CD14-positive monocyte (primary cell): ENCODE measurements at places on chromosomes 3 and 15.

GRCh38 chr3:174533286-174533685, 325.8 kb upstream of the NAALADL2 start:
- DNase-seq: no peak

DNA sequence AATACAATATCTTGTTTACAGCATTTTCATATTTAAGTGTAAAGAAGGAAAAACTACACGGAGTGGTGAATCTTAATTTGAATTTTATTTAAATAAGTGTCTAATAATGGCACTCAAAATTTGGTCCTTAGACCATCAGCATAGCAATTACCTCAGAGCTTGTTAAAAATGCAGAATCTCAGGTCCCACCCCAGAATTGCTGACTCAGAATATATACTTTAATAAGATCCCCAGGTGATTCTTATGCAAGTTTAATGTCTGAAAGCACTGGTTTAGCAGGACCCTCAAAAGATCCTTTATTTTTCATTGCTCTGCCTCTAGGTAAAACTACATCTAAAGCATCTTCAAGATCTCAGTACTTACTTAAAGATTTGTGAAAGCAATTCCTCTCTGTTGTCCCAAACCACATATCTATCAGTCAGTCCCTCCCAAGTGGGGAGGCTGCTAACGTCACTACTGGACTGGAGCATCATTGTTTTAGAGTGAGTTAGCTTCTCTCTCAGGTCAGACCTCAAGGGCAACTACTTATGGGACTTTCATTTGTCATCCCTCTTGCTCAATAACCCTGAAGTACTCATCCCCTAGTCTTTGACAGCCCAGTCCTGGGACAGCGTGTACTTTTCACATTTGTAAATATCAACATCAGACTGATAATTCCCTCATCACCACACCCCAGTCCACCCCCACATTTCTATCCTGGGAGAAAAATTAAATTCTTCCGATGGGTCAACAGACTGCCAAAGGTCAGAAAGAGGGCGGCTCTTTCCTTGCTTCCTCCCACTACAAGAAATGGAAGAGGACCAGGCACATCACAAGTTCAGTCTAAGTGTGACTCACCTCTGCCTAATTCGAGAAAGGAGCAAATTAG, 76.7 kb downstream of the CBLB start:
- DNase-seq: no peak

GRCh38 chr3:171113716-171114115, 87.2 kb upstream of the SLC2A2 start:
- no peak for DNase-seq

GRCh38 chr15:59190291-59190690, 16.4 kb upstream of the LDHAL6B start:
- no peak for DNase-seq

GRCh38 chr15:91620229-91620628, 233.3 kb upstream of the SLCO3A1 start:
- no peak for DNase-seq

GRCh38 chr3:114216186-114216970, 21.0 kb downstream of the ZNF80 start:
- DNase-seq: no peak

DNA sequence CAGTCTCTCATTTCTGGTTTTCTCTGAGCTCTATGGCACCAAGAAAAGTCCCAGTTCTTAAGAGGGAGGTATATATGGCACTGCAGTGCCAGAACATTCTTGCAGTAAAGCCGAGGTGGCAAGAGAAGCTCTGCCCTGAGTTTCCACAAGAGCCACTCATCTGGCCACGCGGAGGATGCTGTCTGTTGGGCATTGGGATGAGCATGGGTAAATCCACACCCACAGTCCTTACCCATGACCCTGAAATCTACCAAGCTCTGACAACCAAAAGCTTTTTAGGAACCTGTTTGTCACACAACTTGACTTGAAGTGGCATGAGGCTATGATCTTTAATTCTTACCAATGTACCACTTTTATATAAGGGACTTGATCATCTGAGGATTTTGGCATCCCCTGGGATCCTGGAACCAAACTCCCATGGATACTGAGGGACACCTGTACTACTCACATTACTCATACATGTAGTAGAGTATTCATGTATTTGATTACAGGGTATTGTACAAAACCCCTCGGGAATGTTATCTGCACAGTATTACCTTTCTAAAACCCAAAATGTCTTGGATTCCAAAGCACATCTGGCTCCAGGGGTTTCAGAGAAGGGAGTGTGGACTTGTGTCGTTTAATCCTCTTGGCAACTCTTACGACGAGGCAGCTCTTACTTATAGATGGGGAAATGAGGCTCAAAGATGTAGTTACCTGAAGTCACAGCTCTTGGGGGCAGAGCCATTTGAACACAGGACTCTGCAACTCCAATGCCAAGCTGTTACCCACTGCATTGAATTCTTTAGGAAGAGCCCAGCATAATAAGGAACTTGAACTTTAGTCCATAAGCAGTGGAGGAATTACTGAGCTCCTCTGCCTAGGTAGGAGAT, 8.8 kb downstream of the RPL32 start:
- DNase-seq: no peak

DNA sequence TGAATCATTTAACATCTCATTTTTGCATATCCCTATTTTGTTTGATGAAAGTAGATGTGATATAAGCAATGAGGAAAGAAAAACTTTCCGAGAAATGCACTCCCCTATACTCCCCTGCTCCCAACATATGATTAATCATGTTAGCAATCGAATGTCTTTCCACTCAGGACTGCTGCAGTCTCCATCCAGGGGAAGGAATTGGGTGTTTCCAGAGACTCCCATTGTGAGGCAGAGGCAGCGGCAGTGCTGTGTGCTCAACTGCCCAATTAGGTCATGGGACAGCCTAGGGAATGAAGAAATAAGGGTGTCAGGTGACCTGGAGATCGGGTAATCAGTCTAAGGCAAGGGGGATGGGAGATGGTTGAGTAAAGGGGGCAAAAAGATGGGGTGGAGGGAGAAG, 268.6 kb upstream of the MEIS2 start:
- DNase-seq: no peak

- DNase-seq: no peak
Observed at GRCh38 chr3:114122027-114122709, 56.7 kb downstream of the DRD3 start.

- DNase-seq: no peak
Observed at GRCh38 chr3:186509423-186509822, 34.8 kb downstream of the CRYGS start.

DNA sequence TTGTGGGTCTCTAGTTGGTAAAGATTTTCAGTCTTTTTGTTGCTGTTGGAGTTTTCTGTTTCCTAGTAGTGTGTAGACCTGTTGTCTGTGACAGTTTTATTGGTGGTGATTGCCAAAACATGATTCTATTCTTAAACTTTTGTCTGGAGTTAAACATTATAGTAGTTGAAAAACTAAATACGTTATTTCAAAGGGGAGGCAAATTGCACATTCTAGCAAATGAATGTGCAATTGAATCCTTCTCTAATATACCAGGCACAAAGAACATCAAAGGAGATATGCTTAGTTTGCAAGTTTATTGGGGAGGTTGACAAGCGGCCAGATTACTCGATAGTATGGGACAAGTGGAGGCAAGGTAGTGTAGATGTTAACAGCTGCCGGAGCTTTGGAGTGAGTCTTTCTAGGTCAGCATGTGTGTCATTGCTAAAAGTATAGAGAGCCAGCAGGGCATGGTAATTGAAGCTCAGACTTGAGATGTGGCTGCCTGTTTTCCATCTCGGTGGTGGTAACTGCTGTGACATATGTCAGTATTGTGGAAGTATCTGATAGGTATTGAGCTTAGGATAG, 20.6 kb downstream of the CHD2 start:
- no peak for DNase-seq

- DNase-seq: no peak
Observed at GRCh38 chr15:62798536-62798935, 244.0 kb upstream of the TPM1 start.

- DNase-seq: no peak
Observed at GRCh38 chr3:72973031-72973723, 23.4 kb upstream of the PPP4R2 start.

DNA sequence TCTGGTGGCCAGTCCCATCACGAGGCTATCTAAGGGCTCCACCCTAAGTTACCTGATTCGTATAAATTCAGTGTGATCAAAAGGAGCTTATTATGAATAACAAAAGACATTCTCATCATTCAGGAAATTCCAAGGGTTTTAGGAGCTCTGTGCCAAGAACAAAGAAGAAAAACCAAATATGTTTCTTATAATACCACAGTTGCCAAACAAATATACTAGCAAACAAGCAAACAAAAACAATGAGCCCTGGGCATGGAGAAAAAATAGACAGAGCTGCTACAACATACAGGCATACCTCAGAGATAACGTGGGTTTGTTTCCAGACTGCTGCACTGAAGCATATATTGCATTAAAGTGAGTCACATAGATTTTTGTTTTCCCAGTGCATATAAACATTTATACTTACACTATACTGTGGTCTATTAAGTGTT, 20.2 kb upstream of the CFAP161 start:
- DNase-seq: no peak

GRCh38 chr3:82474711-82475110, 713.3 kb upstream of the GBE1 start:
- DNase-seq: no peak

GRCh38 chr3:39153977-39154279, 537 bp upstream of the CSRNP1 start:
- DNase-seq: no peak

DNA sequence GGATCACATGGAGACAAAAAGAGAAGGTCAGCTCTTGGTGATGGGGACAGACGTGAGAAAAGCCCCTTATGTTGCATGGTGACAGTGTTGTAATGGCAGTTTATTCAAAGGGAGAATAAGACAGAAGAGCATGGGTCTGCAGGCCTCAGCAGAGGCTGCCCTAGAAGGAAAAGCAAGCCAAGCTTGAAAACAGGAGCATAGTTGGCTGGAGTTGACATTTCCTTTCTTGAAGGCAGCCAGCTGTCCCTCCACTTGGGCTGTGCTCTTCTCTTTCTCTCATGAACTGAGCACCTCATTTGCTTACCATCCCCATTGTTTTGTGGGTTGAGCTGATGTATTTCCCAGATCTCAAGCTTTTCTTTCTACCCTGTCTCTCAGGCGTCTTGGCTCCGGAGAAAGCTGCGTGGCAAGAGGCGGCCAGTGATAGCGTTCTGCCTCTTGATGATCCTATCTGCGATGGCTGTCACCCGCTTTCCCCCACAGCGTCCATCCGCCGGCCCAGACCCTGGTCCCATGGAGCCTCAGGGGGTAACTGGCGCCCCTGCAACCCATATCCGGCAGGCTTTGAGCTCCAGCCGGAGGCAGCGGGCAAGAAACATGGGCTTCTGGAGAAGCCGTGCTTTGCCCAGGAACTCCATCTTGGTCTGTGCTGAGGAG, 52.9 kb downstream of the GASK1A start:
- DNase-seq: no peak

DNA sequence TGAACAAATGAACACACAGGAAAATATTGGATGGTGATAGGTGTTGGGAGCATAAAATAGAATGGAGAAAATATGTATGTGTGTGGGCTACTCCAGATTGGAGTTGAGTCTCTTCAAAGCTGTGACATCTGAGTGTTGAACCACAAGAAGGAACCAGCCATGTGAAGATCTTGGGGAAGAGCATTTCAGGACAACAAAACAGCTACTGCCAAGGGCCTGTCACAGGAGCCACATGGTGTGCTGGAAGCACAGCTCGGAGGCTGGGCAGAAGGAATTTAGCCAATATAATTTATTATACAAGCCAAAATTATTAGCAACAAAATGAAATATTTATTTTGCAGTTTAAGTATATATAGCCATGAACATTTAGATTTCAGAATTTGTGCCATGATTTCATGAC, 108.3 kb upstream of the FGF7 start:
- no peak for DNase-seq

GRCh38 chr3:97658668-97659285, 105.8 kb upstream of the ARL6 start:
- no peak for DNase-seq

DNA sequence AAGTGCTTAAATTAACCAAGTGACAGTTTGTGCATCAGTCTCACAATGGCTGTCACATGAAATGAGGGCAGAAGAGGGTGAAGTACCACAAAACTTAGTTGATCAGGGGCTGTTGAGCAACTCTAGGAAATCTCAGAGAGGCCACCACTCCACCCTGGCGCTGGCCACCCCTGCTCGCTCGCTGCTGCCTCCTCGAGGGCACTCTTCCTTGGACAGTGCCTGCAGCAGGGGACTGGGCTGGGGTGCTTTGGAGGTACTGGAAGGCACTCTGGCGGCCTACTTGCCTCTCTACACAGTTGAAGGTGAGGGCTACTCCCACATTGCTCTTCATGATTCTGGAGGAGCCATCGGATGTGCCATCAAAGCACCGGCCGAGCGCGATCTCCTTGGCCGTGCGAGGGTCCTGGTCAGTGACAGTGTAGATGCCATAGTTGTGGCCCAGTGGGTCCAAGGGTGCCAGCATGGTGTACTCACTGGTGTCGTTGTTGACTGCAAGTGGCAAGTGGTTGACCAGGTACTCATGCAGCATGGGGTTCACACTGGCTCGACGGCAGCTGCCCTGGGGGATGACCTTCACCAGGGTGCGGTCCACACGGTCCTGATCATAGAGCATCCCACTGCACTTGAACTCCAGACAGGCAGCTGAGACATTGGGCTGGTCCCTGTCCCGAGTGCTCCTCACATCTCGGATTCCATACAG, 11.6 kb upstream of the CLPX start:
- no peak for DNase-seq

DNA sequence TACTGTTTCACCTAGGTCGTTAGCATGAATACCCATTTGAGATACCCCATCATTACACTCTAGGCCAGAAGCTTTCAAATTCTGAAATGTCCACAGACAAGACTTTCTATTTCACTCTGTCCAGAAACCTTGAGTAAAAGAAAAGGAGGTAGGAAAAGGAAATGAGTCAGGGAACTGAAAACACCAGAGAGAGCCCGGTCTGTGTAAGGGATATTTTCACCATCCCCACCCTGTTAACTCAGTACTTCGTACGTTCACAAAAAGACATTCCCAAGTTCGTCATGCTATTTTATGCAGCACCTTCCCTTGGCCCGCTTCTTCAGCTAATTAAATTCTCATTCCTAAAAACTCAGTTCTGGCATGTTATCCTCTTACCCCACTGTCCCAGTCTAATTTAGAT, 89.4 kb upstream of the SOX2 start:
- DNase-seq: no peak

- no peak for DNase-seq
Observed at GRCh38 chr15:90871139-90871715, 2.8 kb downstream of the FURIN start.

- no peak for DNase-seq
Observed at GRCh38 chr15:97998307-97999071, 38.0 kb downstream of the ARRDC4 start.

- no peak for DNase-seq
Observed at GRCh38 chr3:11944052-11944673, 60.0 kb upstream of the SYN2 start.

DNA sequence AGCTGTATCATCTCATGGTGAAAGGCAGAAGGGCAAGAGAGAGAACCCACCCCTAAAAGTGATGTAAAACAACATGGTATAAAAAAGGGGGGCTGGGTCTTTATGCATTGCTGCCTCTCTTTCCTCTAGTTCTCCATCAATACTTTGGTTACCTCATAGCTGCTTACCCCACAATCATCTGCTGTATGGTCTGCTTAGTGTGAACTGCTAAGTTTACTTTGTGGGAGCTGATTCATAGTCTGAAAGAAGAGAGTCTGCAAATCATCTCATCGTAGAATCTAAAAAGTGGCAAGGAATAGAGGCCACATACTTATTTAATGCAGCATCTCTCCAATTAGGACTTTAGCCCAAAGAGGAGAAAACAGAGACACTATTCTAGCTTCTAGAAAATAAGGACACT, 546.8 kb downstream of the GBE1 start:
- DNase-seq: no peak

- DNase-seq: peak; percentile 46
Observed at GRCh38 chr15:89244574-89244903, 760 bp downstream of the FANCI start.
